ENCODE measurements at places on chromosomes 2 and 18.

GRCh38 chr2:73177645-73178255 lies 24.6 kb upstream of the NOTO start:
- DNase-seq: no peak

GRCh38 chr2:22487541-22487940 lies 897.4 kb upstream of the KLHL29 start:
- DNase-seq: no peak

DNA sequence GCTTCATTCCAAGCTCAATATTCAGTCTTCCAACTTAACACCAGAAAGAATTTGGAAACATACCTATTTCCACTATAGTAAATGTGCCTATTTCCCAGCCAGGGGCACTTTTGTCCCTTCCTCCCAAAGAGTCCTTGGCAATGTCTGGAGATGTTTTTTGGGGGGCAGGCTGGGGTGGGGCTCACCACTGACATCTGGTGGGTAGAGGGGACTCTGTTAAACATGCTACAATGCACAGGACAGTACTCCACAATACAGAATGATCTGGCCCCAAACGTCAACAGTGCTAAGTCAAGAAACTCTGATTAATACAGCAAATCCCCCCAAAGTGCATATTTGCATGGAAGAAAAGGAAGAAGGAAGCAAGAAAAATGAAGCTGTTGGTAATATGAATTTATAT lies 61.7 kb downstream of the SMIM21 start:
- DNase-seq: no peak

DNA sequence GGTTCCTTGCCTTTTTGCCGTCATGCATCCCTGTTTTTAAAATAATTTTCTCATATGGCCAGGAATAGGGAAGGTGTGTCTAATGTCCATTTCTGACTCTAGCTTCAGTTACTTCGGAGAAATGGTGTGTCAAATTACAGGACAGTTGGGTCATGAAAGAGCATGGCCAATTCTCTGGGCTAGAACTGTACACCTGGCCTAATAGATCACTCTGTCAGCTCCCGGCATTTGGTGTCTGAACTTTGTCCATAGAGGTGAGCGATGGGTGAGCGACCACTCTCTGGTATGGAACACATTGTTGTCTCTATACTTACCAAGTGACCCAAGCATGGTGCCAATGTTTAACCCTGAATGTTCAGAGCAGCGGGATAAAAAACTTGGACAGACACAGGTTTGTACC lies 38.3 kb upstream of the ASB18 start:
- no peak for DNase-seq

- DNase-seq: no peak
These were observed 116.6 kb downstream of the SATB2 start for GRCh38 chr2:199341123-199341522.

DNA sequence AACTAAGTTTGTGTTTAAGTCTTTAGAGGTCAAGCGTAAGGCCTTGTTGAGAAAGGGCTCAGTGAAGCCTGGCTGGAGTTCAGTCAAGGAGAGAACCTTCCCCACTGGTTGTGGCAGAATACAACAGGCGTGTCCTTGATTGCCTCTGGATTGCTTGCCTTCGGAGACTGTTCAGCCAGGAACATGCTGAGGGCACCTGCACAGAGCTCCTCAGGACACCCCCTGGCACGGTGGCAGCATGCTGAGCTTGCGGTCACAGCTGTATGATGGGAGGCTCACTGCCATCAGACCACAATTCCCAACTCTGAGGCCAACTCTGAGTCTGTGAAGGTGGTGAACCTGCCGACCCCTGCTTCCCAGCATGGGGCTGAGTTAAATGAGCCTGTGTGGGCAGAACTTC lies 130.0 kb downstream of the LPIN1 start:
- DNase-seq: no peak
